Endothelial cell of umbilical vein (primary cell): ENCODE measurements at places on chromosomes 13 and 19. TPM values are rescaled to one million over a fixed set of nuclear protein-coding genes. Genes with fewer than 3 reads are reported as not detected.

Gene VPS36
- total RNA-seq: 30.4 and 32.3 TPM in 2 replicates

- H3K4me3 ChIP-seq: no peak overlapping the region
- peaks cover 2% of the 10 kb centered on the region for H3K4me1 ChIP-seq
- no peak for DNase-seq
These were observed 177.0 kb upstream of the SLITRK6 start for GRCh38 chr13:85976242-85976641.

GRCh38 chr19:35220315-35220921 lies 8.1 kb downstream of the FAM187B start:
- H3K4me3 ChIP-seq: no peak overlapping the region
- H3K4me1 ChIP-seq: no peaks in the 10 kb centered on the region
- H3K27me3 ChIP-seq: no peaks in the 10 kb centered on the region
- no peak overlapping the region for H3K27ac ChIP-seq
- no peaks in the 10 kb centered on the region for H3K36me3 ChIP-seq

Gene REXO1
- total RNA-seq: 41.1 and 44.6 TPM in 2 replicates

DNA sequence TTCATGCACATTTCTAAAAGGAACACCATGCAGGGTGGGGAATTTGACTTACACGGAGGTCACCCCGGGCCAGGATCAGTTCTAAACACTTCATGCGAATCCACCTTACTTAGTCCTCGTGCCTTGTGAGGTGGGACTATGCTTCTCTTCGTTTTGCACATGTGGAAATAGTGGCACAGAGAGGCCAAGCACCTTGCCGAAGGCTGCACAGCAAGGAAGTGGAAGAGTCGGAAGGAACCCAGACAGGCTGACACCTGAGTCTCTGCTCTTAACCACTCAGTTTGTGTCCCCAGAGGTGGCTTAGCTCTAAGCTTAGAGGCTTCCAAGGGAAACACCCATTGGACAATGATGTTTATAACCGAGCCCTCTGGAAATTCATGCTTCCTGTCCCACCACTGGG lies 150.1 kb downstream of the CACNA1A start:
- no peak overlapping the region for H3K4me3 ChIP-seq
- no peaks in the 10 kb centered on the region for H3K36me3 ChIP-seq
- H3K27me3 ChIP-seq: no peaks in the 10 kb centered on the region
- no peaks in the 10 kb centered on the region for H3K4me1 ChIP-seq

Gene GARIN5A
- 0.44 and 0.62 TPM in 2 replicates for total RNA-seq

DNA sequence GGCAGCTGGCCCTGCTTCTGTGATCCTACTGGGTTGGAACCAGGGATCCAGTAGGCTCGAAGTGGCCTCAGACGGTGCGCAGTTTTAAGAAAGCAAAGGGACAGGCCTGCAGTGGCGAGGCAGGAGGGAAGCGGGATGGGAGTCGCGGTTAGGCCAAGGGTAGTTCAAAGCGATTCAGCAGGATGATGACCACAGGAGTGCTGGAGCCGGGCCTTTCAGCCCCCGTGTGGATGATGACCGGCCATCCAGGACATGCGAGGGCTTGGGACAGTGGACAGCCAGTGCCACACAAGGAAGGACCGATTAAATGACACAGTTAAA lies 854 bp downstream of the RNASEH2B start:
- no peaks in the 10 kb centered on the region for H3K27me3 ChIP-seq
- H3K36me3 ChIP-seq: no peaks in the 10 kb centered on the region
- peaks cover 20% of the 10 kb centered on the region for H3K4me1 ChIP-seq
- peak overlapping the region; percentile 89 for H3K27ac ChIP-seq
- H3K4me3 ChIP-seq: peak overlapping the region; percentile 93

- H3K4me3 ChIP-seq: no peak overlapping the region
- no peaks in the 10 kb centered on the region for H3K36me3 ChIP-seq
- H3K27ac ChIP-seq: no peak overlapping the region
These were observed 32.2 kb upstream of the TNFAIP8L1 start for GRCh38 chr19:4606921-4607678.

Gene ONECUT3
- total RNA-seq: not detected in 2 replicates

- no peak for DNase-seq
- H3K36me3 ChIP-seq: no peaks in the 10 kb centered on the region
- no peak overlapping the region for H3K27ac ChIP-seq
These were observed 6.3 kb downstream of the NHLRC3 start for GRCh38 chr13:39044536-39044935.

Gene KLHL1
- not detected in 2 replicates for total RNA-seq

DNA sequence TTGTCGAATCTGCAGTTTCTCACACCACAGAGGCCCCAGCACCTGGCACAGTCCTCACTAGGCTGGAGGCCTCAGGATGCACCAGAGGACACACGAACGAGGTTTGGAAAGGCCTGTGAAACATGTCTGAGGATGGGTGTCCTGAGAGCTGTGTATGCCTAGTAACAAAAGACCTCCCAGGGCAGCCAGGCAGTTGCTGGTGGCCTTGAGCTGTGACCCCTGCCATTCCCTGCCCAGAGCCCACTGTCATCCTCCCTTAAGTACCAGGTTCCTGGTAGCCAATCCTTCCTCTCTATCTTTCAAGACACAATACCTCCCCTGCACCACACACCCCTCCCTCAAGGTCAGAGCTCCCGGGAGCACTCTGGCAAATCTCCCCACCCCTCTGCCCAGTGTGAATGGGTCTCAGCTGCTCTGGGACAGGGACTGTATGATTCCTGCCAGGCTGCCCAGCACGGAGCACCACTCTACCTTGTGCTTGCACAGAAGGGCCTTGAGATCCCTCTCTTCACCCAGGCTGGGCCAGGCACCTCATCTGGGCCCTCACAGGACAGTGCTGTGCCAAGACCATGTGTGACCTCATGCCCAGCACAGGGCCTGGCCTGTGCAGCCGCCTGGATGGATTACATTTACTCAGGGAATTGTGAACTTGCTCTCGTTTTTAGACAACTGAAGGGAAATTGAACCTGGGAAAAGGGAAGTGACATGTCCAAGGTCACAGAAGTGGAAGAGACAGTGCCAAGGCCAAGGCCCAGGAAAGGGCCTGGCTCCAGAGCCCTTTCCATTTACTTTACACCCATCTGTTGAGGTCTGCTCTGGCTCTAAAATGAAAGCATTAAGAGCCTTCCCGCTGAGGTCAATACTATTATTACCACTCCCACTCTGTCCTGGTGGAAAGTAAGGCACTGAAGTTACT lies 2.2 kb downstream of the ZNF787 start:
- no peak for DNase-seq
- H3K27me3 ChIP-seq: no peaks in the 10 kb centered on the region
- no peak overlapping the region for H3K4me3 ChIP-seq

GRCh38 chr13:77457966-77458365 lies 77.5 kb upstream of the SCEL start:
- H3K27ac ChIP-seq: no peak overlapping the region
- no peaks in the 10 kb centered on the region for H3K4me1 ChIP-seq
- H3K4me3 ChIP-seq: no peak overlapping the region
- H3K27me3 ChIP-seq: peaks cover 1% of the 10 kb centered on the region
- no peaks in the 10 kb centered on the region for H3K36me3 ChIP-seq

DNA sequence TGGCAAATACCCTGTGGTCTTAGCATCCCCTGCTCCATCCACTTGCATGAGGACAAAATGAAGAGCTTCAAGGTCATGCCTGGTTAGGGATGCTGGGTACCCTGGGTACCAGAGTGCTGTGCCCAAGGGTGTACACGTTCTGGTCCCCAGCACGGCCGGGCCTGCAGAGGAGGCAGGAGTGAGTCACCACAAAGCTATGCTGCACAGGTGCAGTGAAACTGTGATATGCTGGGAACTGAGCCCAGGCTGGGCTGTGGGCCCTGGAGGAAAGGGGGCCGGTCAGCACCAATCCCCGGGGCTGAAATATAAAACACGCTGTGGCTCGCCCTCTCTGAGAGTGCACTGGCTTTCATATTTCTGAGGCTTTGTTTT lies 95.1 kb downstream of the TSHZ3 start:
- no peaks in the 10 kb centered on the region for H3K4me1 ChIP-seq
- no peak overlapping the region for H3K27ac ChIP-seq
- DNase-seq: no peak
- no peak overlapping the region for H3K4me3 ChIP-seq
- no peaks in the 10 kb centered on the region for H3K36me3 ChIP-seq

Gene NLRP5
- total RNA-seq: not detected in 2 replicates
